ENCODE measurements at places on chromosomes 3 and 15.

DNA sequence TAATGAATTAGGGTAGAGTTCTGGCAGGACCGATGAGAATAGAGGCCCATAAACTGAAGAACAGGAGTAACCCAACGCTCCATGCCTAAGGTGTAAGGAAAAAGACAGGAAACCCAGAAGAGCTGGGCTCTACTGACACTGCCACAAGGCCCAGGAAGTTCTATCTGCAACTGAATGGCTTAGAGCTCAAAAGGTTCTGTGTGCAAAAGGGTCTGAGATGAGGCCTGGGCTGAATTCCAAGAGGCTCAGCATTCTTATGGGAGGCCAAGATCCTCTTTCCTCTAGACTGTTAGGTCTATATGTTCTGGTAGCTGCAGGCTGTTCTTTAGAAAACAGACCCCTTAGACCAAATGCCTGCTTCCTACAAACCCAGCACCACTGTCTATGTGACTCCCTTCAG lies 30.5 kb upstream of the PRSS50 start:
- no peak overlapping the region for H3K4me3 ChIP-seq
- no peak for DNase-seq
- H3K4me1 ChIP-seq, result peaks cover 5% of the 10 kb centered on the region
- H3K27me3 ChIP-seq, result peaks cover 3% of the 10 kb centered on the region
- no peak overlapping the region for H3K27ac ChIP-seq

DNA sequence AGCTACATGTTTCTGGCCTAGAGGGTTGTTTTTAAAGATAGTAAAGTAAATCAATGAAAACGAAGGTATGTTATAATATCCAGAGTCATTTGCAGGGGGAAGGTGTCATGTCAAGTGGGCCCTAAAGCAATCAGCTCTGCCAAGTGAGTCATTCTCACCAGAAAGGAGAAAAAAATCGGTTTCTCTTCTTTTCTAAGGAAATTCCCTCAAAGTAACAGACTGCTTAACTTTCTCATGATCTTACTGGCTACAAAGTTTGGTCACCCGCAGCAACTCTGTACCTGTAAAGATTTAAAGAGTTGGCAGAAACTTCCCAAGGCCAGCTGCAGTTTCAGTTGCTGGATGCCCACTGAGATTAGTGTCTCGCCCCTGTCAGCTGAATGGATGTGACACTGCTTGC lies 5.5 kb upstream of the FSIP1 start:
- peaks cover 11% of the 10 kb centered on the region for H3K36me3 ChIP-seq
- H3K4me1 ChIP-seq, result peaks cover 41% of the 10 kb centered on the region
- no peak overlapping the region for H3K4me3 ChIP-seq
- no peak for DNase-seq
- H3K27me3 ChIP-seq, result peaks cover 3% of the 10 kb centered on the region

DNA sequence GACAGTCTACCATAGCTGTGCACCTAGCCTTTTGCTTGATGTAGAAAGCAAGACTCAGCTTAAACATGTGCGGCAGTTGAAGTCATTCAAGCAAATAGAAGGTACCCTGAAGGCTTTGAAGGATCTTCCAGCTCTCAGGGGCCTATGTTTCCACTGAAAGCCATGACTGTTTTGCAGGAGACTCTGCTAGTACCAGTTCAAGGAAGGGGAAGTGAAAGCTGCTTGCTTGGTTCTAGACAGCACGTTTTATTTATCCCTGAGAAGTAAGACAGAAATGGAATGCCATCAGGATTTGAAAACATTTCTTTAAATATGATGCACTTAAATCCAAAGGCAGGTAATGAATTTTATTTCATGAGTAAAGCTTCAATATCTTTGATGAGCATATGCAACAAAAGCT lies 311.4 kb downstream of the PDCD6IP start:
- DNase-seq, result no peak
- no peaks in the 10 kb centered on the region for H3K27me3 ChIP-seq

DNA sequence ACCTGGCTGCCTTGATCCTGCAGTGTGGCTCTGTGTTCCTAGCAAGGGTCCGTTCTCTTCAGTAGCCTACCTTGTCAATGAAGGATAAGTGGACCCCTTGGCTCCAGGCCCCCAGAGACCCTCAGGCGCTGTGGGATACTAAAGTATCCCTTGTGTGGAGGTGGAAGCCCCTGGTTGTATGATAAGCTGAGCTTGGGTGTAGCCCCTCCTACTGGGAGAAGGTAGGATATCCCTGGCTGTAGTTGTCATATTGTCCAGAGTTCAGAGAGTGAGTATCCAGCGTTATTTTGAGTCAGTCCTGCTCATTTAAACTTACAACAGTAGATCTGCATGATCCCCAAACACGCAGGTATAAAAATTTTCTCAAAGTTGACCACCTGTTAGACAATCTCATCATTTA lies 496.8 kb downstream of the CNTN4 start:
- H3K27me3 ChIP-seq, result no peaks in the 10 kb centered on the region
- DNase-seq, result no peak
- no peaks in the 10 kb centered on the region for H3K36me3 ChIP-seq
- H3K27ac ChIP-seq, result no peak overlapping the region

- H3K4me3 ChIP-seq, result no peak overlapping the region
- DNase-seq, result no peak
- H3K4me1 ChIP-seq, result peaks cover 5% of the 10 kb centered on the region
- no peak overlapping the region for H3K27ac ChIP-seq
- no peaks in the 10 kb centered on the region for H3K27me3 ChIP-seq
Observed at GRCh38 chr15:64975390-64975789, 14.3 kb downstream of the SPG21 start.

GRCh38 chr3:171977441-171977840 lies 61.9 kb upstream of the FNDC3B start:
- H3K27me3 ChIP-seq, result peaks cover 5% of the 10 kb centered on the region

GRCh38 chr15:60379185-60379524 lies 18.6 kb downstream of the ANXA2 start:
- H3K36me3 ChIP-seq, result peaks cover 58% of the 10 kb centered on the region
- H3K27me3 ChIP-seq, result no peaks in the 10 kb centered on the region
- H3K4me3 ChIP-seq, result no peak overlapping the region
- DNase-seq, result no peak
- peaks cover 16% of the 10 kb centered on the region for H3K4me1 ChIP-seq

DNA sequence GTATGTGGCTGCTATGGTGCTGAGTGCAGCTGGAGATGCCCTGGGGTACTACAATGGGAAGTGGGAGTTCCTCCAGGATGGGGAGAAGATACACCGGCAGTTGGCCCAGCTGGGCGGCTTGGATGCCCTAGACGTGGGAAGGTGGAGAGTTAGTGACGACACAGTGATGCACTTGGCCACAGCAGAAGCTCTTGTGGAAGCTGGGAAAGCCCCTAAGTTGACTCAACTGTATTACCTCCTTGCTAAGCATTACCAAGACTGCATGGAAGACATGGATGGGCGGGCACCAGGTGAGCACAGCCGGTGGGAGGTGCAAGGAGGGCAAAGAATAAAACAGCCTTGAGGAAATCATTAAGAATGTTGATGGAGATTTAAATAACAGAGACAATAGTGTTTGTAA lies 2.9 kb downstream of the ADPRH start:
- peaks cover 24% of the 10 kb centered on the region for H3K4me1 ChIP-seq
